ENCODE measurements at places on chromosomes 5 and 9.
A peak's percentile ranks its signal among the peaks of the same experiment; 100 is the strongest.

- no peak for DNase-seq
These were observed 191.6 kb downstream of the TRIM36 start for GRCh38 chr5:114977979-114978573.

- DNase-seq = no peak
These were observed 214.2 kb downstream of the FANCC start for GRCh38 chr9:95103281-95103771.

GRCh38 chr5:142698447-142699183, 12.7 kb upstream of the FGF1 start:
- DNase-seq = no peak

GRCh38 chr9:4106760-4107143, 193.1 kb downstream of the GLIS3 start:
- no peak for DNase-seq

GRCh38 chr9:8486095-8486494, 686.5 kb upstream of the DMAC1 start:
- peak; percentile 35 for DNase-seq

- DNase-seq = no peak
These were observed 251.8 kb upstream of the RASA1 start for GRCh38 chr5:87015901-87016300.

DNA sequence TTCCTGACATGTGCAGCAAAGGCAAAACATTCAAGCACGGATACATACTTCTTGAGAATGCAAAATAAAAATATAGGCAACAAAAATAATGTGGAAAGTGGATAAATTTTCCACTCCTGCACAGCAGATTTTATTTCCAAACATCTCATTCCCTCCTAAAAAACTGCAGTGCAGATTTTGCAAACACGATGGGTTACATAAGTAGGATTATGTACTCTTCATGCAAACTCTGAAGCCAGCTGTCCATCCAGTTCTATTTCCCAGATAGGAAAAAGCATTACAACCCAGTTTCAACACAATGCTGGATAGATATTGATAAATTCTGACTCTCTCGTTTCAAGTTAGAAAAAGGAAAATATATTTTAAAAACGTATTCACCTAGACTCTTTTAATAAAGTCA, 52.7 kb upstream of the CCNG1 start:
- no peak for DNase-seq

DNA sequence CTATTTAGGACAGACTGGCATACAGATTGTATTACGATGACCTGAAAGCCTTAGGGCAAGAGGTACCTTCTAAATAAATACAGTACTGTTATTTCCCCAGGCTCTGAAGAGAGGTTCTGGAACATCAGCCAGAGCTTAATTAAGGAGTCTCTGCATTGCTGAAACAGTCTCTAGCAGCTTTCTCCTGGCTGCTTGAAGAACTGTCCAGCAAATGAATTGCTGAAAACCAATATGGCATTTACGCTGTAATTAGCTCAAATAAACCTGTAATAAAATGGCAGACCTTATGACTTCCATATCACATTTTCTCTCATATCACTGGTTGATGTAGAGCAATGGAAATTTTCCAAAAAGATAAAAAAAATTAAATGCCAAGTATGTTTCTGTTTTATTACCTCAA, 636.3 kb downstream of the GABRG2 start:
- no peak for DNase-seq

DNA sequence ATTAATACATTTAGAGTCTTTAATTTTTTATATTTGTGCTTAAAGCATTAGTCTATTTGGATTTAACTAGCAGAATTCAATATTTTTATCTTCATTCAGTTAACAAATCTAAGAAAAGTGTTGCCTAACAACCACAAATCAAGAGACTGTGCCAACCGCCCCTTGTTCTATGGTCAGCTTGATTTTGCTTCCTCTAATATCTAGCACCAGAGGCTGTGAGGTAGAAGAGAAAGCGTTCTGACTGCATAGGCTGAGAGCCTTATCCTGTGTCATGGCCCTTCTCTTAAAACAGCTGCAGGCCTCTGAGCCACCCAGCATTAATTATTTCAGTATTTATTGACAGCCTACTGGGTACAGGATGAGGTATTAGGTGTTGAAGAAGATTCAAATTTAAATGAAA, 693.0 kb upstream of the CDH6 start:
- DNase-seq = no peak

DNA sequence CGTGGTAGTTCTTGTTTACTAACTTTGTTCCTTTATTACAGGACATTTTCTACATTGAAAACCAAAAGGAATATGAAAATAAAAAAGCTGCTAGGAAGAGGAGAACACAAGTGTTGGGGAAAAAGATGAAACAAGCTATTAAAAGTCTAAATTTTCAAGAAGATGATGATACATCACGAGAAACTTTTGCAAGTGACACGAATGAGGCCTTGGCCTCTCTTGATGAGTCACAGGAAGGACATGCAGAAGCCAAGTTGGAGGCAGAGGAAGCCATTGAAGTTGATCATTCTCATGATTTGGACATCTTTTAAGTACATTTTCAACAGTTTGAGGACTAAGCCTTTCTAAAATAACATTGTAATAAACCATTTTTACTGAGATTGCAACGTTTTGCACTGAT, 23.8 kb downstream of the PHAX start:
- DNase-seq = no peak

GRCh38 chr5:16810208-16810854, 125.8 kb downstream of the MYO10 start:
- DNase-seq = no peak

DNA sequence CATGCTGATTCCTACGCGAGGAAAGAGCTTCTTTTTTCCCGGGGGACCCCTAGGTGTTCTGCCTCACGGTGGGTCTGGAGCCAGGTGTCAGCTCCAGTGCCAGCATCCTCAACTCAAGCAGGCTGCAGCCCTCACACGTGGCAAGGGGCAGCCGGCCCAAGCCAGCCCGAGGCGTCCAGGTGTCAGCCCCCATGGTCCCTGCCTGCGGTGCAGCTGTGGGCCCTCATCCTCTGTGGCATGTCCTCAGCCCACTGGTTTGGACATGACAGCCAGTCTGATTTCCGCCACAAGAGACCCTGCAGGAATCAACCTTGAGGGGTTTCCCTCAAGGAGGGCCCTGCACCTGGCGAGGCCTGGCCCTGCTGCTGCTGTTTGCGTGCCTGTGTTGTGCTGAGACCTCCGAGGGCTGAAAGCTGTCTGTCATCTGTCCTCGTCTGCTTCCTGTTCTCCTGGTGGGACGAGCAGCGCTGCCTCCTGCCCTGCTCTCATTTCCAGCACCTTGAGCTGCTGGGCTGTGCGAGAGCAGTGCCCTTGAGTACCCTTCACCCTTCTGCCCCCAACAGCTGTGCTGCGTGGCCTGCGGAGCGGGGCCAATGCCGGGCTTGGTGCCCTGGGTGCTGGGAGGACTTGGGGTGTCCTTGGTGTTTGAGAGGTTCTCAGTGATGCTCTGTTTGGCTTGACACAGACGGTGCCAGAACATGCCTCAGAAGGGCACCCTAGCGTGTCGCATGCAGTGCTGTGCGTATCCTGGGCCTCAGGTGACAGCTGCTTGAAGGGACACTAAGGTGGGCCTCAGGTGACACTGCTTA, 137.6 kb downstream of the CACNA1B start:
- no peak for DNase-seq

GRCh38 chr5:36740259-36740898, 134.0 kb downstream of the SLC1A3 start:
- DNase-seq = no peak

DNA sequence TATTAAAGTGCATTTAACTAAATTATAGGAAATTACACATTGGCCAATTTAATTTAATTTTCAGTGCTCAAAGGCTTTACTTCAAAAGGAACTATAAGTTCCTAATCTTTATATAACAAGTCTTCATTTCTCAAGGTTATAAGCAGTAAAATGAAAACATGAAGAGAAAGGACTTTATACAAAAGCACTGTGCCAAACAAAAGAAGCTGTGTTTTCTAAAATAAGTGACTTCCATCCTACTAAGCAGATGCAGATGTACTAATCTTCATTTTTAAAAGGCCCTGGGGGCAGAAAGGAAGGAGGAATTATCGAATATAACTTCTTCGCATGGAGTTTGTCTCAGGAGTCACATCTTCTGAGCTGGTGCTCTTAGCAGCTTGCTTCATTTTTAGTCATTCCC, 81.4 kb downstream of the SHC3 start:
- no peak for DNase-seq

DNA sequence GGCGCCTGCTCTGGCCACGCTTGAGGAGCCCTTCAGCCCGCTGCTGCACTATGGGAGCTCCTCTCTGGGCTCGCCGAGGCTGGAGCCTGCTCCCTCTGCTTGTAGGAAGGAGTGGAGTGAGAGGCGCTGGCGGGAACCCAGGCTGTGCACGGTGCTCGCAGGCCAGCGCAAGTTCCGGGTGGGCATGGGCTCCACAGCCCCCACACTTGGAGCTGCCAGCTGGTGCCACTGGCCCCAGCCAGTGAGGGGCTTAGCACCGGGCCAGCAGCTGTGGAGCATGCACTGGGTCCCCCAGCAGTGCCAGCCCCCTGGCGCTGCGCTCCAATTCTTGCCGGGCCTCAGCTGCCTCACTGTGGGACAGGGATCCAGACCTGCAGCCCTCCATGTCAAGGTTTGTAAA, 122.1 kb upstream of the CD180 start:
- no peak for DNase-seq

DNA sequence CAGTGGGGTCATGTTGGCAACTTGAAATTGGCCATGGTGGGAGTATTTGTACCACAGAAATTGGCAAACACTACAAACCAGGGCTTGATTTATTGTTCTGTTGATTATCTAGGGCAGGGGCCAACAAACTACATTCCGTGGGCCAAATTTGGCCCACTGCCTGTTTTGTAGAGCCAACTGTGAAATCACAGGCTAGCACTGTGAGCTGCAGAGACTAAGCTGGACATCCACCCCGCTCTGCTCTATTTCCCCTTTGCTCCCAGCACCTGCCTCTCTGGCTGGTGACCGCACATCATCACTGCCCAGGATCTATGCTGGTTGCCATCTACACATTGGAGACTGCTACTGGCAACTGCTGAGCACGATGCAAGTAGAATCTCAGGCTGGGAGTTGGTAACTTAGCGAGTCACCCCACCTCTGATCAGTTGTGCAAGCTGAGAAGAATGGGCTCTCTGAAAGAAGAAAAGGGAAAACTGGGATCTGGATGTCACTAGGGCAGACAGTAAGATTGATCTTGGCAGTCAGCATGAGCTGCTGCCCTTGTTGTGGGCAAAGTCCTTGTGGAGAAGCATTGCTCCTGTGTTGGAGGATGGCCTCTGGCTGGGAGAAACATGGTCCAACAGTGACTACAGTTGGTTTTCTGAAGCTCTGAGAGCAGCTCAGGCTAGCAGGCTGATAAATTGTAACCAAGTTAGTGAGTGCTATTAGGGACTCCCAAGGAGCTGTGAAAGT, 144.7 kb upstream of the RAD23B start:
- no peak for DNase-seq

GRCh38 chr5:44664711-44665100, 144.0 kb upstream of the MRPS30 start:
- DNase-seq = no peak

GRCh38 chr5:115241881-115242642, 20.6 kb downstream of the PGGT1B start:
- no peak for DNase-seq

DNA sequence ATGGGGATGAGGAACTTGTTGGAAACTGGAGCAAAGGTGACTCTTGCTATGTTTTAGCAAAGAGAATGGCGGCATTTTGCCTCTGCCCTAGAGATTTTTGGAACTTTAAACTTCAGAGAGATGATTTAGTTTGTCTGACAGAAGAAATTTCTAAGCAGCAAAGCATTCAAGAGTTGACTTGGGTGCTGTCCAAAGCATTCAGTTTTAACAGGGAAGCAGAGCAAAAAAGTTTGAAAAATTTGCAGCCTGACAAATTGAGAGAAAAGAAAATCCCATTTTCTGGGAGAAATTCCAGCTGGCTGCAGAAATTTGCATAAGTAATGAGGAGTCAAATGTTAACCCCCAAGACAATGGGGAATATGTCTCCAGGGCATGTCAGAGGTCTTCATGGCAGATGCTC, 682.3 kb upstream of the ST8SIA4 start:
- peak; percentile 7 for DNase-seq

GRCh38 chr5:135489466-135490244, 37.5 kb upstream of the TIFAB start:
- no peak for DNase-seq

- DNase-seq = no peak
These were observed 144.6 kb upstream of the SLC30A5 start for GRCh38 chr5:68949256-68949655.

GRCh38 chr9:134099123-134099761, 31.4 kb upstream of the BRD3 start:
- DNase-seq = no peak

- peak; percentile 57 for DNase-seq
These were observed 91.1 kb upstream of the CEP78 start for GRCh38 chr9:78144663-78145377.

- no peak for DNase-seq
These were observed 22.8 kb downstream of the ANXA1 start for GRCh38 chr9:73174330-73174980.

DNA sequence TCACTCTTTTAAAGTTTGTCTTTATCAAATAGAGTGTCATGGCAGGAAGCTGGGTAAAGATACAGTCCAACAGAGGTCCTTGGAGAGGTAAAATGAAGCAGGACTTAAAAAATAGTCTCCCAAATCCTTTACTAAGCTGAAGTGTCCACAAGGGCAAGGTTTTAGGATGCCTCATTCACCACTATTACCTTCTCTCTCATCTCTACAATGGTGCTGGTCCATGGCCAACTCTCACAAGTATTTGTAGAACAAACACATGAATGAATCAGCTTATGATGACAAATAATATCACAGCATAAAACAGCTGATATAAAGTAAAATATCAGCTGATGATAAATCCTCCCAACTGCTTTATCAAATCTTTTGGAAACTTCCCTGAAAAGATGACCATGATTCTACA, 162.3 kb upstream of the ZNF462 start:
- no peak for DNase-seq

GRCh38 chr5:4019009-4019769, 423.6 kb downstream of the IRX1 start:
- DNase-seq = no peak

GRCh38 chr9:36140086-36141084, 3.9 kb downstream of the GLIPR2 start:
- DNase-seq = no peak

GRCh38 chr5:37840053-37841034, 503 bp upstream of the GDNF start:
- DNase-seq = peak; percentile 51

DNA sequence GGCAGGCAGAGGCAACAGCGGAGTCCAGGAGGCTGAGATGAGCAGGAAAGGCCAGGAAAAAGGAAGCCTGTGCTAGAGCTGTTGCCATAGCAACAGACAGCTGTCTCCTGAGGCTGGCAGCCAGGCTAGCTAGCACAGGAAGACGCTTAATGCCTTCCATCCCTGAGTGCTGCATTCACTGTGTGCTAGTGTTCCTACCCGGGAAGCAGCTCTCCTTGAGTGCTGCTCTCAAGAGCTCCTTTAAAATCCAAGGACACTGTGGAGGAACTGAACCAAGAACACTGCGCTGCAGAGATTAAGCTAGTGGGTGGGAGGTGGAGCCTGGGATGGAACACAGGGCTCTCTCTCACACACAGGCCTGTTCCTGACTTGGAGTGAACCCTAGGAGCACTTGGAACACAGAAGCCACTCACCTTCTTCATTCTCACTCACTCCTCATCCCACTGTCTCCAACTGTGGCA, 53.5 kb upstream of the IL7R start:
- peak; percentile 75 for DNase-seq

GRCh38 chr9:133286523-133286922, 11.5 kb upstream of the ABO start:
- DNase-seq = no peak

GRCh38 chr5:16551628-16552027, 65.2 kb downstream of the RETREG1 start:
- no peak for DNase-seq

- no peak for DNase-seq
These were observed 126.2 kb upstream of the PLCXD3 start for GRCh38 chr5:41636605-41637004.

All from globus pallidus (tissue), 1 donor.